Foreskin keratinocyte (primary cell): ENCODE measurements at places on chromosomes 6 and 20. TPM values are rescaled to one million over a fixed set of nuclear protein-coding genes. Genes with fewer than 3 reads are reported as not detected.
A peak's percentile ranks its signal among the peaks of the same experiment; 100 is the strongest.

- DNase-seq, result peak; percentile 30
These were observed 7.7 kb upstream of the ZKSCAN8 start for GRCh38 chr6:28134015-28134414.

GRCh38 chr6:15389084-15389764 lies 143.4 kb downstream of the JARID2 start:
- no peak for DNase-seq

DNA sequence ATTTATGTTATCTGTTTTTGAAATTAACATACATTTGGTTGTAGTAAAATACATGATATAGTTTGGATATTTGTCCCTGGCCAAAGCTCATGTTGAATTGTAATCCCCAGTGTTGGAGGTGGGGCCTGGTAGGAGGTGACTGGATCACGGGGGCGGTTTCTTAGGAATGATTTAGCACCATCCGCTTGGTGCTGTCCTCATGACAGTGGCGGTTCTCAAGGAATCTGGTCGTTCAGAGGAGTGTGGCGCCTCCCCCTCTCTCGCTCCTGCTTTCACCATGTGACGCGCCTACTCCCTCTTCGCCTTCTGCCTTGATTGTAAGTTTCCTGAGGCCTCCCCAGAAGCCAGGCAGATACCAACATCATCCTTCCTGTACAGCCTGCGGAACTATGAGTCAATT lies 29.0 kb downstream of the CTCFL start:
- no peak for DNase-seq

DNA sequence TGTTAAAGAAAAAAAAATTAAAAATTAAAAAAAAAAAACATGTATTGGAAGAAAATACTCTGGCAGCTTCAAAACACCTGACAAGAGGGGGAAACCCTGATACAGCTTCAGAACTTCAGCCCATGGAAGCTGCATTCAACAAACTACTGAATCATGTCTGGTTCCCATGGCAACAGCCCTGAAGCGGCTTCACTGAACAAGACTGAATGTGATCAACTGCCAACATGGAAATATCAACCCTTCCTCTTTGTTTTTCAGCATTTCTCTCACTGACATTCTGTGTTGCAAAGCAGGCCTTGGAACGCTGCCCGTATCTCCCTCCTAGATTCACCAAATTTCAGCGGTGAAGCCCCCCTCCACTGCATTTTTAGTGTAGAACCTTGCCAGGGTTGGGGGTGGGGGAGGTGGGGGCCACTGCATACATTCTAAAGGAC lies 91.3 kb upstream of the SHLD1 start:
- DNase-seq, result peak; percentile 76

DNA sequence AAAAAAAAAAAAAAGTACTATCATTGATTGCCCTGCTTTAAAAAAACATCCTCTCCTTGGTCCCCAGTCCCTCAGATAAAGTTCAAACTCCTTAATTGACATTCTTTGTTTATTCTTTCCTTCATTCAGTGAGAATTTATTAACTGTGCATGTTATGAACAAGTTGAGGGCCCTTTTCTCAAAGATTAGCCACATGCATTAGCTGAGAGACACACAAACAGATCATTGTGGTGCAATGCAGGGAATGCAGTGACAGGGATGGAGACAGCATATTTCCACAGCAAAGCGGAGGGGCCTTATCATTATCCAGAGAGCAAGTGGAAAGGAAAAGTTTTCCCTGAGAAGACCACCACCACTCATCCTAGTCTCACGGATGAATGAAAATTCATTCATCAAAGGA lies 21.9 kb upstream of the IPCEF1 start:
- no peak for DNase-seq

- no peak for DNase-seq
These were observed 87.2 kb downstream of the CD40 start for GRCh38 chr20:46205349-46205748.

DNA sequence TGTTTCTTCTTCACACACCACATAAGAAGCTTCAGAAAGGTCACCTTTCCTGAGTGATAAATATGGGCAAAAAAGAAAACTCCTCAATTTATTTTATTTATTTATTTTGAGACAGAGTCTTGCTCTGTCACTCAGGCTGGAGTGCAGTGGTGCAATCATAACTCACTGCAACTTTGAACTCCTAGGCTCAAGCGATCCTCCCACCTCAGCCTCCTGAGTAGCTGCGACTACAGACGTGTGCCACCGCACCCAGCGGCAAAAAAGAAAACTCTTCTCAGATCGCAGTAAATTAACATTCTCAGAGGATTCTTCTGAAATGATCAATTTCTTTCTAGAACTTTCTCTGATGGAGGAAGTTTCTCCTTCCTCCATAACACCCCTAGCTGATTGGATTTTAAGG lies 111.2 kb downstream of the TRERF1 start:
- DNase-seq, result no peak

GRCh38 chr6:151499551-151499950 lies 5.7 kb downstream of the CCDC170 start:
- no peak for DNase-seq

DNA sequence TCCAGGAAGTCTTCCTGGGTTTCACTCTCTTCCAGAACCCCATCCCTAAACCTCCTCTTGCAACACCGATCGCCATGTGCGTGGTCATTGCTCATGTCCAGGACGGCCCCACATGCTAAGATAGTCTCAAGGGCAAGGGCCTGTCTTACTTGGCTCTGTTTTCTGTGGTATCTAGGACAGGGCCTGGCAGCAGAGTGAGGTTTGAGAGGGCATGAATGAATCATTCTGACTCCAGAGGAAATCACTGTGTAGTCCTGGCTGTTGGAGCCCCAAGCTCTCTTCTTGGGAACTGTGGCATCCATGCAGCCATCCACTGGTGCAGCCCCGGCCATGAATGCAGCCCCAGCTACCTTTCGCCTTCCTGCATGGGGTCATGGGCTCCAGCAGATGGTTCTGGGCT lies 12.4 kb downstream of the SIRPA start:
- no peak for DNase-seq

DNA sequence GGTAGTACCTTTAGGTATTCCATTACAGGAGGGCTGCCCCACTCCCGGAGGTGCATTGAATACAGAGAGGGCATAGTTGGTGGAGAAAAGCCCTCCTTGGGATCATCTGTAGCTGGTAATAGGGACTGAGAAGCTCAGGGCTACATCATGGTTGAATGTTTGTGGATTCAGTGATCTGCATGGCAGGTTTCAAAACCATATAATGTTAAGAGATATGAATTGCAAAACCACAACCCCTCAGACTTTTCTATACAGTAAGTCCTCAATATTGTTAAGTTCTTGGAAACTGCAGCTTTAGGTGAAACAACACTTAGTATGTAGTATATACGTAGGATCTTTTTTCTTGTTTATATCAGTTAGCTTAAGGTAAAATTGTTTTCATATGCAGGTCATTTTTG lies 11.3 kb downstream of the TULP4 start:
- DNase-seq, result no peak

DNA sequence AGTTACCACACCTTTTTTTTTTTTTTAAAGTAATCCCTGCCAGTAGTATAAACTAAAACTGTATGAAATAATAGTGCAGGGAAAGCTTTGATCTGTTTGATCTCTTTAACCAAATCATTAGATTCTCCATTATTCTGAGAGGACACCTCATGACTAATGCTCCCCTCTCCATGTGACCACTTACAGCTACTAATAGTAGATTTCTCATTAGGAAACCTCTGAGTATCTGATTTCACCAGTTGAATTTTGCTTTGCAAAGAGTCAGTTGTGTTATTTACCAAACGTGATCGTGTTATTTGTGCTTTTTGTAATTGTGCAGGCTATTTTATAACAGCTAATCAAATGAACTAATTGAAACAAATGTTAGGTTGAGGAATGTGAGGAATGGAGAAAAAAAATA lies 12.5 kb downstream of the CASP8AP2 start:
- DNase-seq, result no peak

DNA sequence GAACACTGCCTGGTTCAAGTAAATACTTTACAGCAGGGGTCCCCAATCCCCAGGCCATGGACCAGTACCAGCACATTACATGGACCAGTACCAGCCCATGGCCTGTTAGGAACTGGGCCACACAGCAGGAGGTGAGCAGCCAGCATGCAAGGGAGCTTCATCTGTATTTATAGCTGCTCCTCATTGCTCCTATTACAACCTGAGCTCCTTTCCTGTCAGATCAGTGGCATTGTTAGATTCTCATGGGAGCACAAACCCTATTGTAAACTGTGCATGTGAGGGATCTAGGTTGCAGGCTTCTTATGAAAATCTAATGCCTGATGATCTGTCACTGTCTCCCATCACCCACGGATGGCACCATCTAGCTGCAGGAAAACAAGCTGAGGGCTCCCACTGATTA lies 12.0 kb upstream of the RBPJL start:
- no peak for DNase-seq

- DNase-seq, result no peak
These were observed 327.1 kb upstream of the PRDM1 start for GRCh38 chr6:105759015-105759414.

DNA sequence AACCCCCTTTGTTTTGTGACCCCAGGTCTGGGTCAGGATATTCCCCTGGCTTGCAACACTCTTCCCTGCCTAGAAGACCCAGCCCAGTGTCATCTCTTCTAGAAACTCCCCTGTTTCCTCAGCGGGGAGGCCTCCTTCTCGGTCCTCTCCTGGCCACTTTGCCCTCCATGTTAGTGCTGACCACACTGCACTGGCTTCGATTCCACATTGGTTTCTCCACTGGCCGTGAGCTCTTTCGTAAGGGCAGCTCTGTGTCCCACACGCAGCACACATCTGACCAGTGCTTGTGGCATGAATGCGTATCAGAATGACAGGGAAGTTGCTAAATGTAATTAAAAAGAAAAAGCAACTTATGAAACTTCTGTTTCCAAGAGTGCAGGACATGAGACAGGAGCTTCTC lies 49.4 kb upstream of the FNDC1 start:
- DNase-seq, result no peak

DNA sequence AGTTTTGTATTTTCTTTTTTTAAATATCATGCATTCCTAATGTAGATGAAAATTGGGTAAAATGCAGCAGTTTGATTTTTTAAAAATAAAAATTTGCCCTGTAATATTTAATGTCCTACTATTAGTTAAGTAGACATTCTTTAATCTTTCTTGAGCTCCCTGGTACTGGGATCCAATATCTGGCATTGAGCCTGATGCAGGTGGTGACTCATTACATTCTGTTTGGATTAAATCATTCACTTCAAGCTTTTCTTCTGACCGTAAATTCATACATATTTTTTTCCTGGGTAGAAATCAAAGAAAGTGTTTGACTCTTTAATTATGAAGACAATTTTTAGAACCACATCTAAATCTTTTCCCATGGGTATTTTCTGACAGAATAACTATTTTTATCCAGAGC lies 768.8 kb upstream of the SLC35B3 start:
- DNase-seq, result peak; percentile 80

DNA sequence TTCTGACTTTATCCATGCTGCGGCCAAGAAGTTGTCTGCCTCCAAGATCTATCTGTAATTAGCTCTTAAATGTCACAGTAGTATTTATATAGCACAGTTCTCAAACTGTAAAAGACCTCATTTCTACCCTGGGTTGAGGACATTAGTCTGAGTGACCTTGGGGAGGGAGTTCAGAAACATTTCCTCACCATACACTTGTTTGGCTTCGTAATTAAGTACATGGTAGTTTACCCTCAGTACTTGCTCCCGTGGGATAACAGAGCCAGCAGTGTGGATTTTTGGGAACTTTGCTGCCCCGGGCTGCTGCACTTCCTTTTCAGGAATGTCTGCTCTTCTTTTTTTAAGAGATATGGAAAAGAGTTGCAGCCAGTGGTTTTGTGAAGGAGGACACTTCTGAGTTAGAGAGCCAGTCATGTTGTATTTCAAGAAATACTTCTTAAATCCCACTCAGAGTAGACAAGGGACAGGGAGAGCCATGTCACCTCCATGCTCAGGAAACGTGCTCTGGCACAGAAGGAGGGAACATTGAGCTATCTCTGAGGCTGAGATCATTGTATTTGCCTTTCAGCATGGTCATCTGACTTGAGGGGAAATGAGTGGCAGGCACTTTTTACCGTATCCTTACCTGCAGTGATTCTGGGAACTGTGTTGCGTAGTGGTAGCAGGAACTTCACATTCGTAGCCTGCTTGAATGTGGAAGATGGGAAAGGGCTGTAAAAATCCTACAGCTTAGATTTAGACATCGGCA lies 33.6 kb downstream of the RPRD1B start:
- DNase-seq, result no peak

DNA sequence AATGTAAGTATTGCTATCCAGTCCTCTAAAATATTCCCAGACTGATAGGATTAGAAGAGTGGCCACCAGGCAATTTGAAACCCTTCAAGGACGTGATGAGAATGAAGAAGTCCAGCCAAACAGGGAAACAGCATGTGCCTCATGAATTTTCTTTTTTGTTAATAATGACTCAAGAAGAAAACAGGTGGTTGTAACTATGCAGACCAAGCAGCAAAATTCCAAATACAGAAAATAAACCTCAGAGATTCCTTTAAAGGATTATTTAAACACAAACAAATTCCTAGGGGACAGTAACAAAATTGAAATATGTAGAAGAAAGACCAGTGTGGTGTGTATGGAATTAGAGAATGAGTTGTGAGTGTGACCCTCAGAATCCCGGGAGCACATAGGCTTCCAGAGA lies 239.2 kb downstream of the KCNQ5 start:
- DNase-seq, result no peak

GRCh38 chr6:11343963-11344723 lies 111.7 kb upstream of the NEDD9 start:
- DNase-seq, result peak; percentile 99

DNA sequence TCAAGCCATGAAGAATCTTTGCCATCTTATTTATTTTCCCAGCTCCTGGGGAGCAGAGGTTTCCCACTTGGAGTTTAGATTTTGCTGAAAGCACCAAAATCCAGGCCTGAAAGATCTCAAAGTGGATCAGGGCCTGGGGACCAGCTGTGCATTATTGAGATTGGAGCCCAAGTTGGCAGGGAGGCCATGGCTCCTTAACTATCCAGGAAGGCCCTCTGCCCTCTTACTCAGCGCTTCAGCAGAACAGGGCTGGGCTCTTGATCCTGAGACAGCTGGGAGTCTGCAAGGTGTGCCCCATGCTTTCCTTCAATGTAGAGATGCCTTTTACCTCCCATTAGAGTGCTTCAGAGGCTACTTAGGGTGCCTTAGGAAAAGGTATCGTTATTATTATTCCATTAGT lies 24.6 kb downstream of the FOXO3 start:
- no peak for DNase-seq

DNA sequence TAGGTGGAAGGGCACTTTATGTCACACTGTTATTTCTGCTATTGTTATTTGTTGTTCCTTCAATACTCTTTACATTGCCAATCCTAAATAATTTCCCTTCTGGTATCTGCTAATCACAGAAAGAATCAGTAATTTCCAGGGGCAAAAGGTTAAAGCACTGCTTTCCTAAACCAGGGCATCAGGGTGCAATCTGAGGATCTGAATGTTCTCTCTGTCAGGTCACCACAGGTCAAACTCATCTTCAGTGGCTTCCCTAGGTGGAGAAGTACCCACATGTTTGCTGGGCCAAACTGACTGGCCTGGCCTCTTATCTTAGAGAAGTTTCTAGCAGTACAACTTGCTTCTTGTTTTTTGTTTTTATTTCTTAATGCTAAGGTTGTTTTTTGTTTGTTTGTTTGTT lies 118.7 kb downstream of the OPRM1 start:
- no peak for DNase-seq

Gene PRR18
- not detected in 2 replicates for total RNA-seq

Gene NKAIN4
- total RNA-seq, result 0.11 and 0.20 TPM in 2 replicates

Gene TRIM31
- 0.04 TPM in 1 of 2 replicates, not detected in the other for total RNA-seq

Gene PHACTR1
- 1.2 and 1.9 TPM in 2 replicates for total RNA-seq

Gene SLC32A1
- not detected in 2 replicates for total RNA-seq

Gene NKX2-2
- not detected in 2 replicates for total RNA-seq

Gene CRIP3
- 0.25 TPM in 1 of 2 replicates, not detected in the other for total RNA-seq

Gene ACOT13
- total RNA-seq, result 31.0 and 33.6 TPM in 2 replicates

Gene ECT2L
- total RNA-seq, result not detected in 2 replicates

Gene CRNKL1
- total RNA-seq, result 19.6 and 22.9 TPM in 2 replicates

Gene MYCT1
- total RNA-seq, result not detected in 2 replicates

Gene SLC4A11
- total RNA-seq, result 11.3 TPM in 2 replicates

Gene TRIM40
- total RNA-seq, result not detected in 2 replicates

Gene RPS6KA2
- 8.3 and 8.9 TPM in 2 replicates for total RNA-seq
